Testis (tissue), 5 donors: ENCODE measurements at places on chromosomes 12 and 14. TPM values are rescaled to one million over a fixed set of nuclear protein-coding genes. Genes with fewer than 3 reads are reported as not detected.

DNA sequence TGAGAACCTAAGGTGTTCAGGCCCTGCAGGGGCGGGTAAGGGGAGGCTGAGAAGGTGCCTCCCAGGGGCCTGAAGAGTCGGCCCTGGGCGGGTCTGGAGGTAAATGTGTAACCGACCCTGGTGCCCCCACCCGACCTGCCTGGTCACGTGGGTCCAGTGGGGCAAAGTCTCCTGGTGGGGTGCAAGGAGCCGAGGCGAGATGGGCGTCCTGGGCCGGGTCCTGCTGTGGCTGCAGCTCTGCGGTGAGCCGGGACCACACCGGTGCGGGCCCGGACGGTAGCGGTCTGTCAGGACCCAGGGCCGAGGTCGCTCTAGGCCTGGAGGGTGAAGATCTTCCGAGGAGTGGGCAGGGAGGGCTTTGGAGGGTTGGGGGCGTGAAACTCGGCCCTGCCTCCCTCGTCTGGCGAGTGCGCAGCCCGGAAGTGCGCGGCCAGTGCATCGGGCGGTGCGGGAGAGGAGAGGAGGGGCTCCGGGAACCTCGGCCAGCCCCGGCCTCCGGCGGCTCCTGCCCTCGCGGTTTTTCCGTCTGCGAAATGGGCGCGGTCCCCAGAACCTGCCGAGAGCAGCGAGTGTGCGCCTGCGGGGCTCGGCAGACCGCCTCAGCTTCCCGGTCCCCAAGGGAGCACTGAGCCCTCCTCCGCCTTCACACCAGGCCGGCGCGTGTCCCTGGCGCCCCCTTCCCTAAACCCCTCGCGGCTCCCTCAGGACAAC, at the start of gene AMN:
AMN (plus strand) TSS at position 174 of the 711 bp plus-strand sequence; CDS start at position 200, 26 bp downstream.
- no peak for DNase-seq

- DNase-seq = no peak
Measured at GRCh38 chr12:3170423-3171194, 93.4 kb downstream of the TSPAN9 start.

GRCh38 chr12:13740149-13740545, 241.3 kb downstream of the GRIN2B start:
- no peak for DNase-seq

DNA sequence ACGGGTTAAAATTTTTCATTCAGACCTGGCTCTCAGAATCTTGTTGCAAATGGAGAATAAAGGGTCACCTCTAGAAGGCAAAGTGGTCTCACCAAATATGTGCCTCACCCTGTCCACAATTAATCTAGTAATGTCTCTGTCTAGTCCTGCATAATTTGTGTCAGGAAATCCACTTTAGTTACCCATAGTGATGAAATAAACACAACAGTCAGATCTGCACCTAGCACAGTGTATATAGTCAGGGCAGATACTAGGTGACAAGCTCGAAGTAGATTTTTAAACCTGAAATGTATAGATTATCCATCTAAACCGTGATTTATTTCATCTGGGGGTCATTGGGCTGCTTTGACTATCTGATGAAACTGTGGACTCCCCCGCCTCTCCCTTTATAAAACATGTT, 15.9 kb upstream of the FLVCR2 start:
- no peak for DNase-seq

- no peak for DNase-seq
Measured at GRCh38 chr12:131671276-131671675, 39.6 kb upstream of the SFSWAP start.

GRCh38 chr12:77940011-77940423, 109.3 kb downstream of the NAV3 start:
- no peak for DNase-seq

- DNase-seq = peak; percentile 92
Measured at GRCh38 chr12:26878661-26879119, 45.7 kb upstream of the ITPR2 start.

DNA sequence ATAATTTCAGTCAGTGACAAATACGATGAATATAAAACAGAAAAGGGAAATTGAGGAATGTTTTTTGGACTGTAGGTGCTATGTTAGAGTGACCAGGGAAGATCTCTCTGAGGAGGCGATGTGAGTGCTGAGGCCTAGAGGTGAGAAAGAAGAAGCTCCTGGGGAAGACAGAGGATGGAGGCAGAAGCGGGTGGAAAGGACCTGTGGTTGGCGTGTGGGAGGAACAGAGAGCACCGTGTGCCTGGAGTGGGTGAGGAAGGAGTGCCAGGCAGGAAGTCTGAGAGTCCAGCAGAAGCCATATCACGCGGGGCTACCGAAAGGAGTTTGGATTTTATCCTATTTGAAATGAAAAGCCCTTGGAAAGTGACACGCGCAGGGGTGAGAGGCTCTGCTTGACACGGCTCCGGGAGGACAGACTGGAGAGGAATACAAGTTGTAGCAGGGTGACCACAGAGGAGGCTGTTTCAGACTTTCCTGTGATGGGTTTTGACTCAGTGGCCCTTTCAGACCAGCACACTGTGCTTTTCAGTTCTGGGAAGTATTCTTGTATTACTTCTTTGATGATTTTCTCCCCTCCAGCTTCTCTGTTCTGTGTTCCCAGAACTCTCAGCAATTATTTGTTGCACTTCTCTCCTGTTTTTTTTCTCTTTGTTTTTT, 96.9 kb downstream of the VRK1 start:
- no peak for DNase-seq

KRT6A gene
- 0.19 TPM for total RNA-seq
